ENCODE measurements at places on chromosomes 2 and 18.

DNA sequence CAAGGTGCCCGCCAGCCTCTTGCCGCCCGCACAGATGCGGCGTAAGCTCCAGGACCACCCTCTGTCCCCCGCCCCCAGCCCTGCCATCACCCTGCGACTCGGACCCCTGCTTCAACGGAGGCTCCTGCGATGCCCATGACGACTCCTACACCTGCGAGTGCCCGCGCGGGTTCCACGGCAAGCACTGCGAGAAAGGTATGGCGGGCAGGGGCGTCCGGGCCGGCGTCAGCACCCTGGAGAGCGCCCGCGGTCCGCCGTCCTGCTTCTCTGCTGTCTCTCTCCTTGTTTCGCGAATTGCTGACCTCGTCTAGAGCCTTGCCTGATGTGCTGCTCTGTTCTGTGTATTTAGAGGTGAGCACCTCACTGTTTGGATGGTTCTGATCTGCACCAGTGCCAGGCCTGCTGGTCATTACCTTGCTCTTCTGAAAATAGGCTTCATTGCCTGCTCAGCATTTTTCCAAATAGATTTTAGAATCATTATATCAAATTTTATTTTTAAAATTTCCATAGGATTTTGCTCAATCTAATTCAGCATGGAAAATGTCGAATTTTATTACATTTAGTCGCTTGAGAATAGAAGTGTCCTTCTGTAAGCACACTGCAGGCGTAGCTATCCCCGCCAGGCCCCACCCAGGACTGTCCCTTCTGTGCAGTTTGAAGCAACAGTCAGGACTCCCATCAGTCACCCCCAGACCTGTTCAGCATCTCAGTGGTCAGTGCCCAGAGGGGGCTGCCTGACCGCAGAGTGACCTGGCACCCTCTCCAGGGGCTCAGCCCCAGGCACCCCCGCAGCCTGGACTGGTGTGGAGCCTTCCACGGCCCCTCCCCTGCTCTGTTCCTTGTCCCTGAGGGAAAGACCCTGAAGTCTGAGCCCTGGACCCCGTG lies 51.6 kb downstream of the SNED1 start:
- DNase-seq, result no peak

DNA sequence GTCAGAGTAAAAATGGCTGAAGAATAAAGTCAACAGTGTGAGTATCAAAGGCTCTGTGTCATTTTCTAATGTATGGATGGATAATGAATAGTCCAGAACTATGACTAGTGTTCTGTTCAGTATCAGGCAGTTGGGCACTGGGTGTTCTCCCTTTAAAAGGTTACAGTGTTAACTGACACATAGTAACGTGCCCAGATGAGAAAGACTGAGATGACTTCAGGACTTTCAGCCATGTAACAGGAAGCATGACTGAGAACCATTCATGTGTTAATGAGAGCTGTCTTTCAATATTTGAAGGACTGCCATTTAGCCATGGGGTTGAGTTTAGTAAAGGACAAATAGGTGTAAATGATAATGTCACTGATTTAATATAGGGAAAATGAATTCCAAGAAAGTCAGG lies 187.1 kb downstream of the GULP1 start:
- DNase-seq, result no peak

DNA sequence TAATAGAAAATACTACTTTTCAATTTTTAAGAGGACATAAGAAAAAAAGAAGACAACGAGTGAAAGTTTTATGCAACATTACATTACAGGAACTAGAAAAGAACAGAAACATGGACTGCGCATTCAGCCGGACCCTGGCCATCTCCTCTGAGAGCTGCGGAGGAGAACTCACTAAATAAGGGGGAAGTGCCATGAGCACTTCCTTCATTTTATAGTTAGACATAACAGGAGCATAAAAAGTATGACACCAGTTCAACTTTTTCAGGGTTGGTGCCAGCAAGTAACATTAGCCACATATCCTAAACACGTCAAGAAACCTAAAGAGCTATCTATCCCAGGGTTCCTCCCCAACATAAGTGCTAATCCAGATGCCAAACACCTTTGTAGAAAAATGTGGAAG lies 78.0 kb upstream of the SERTAD2 start:
- no peak for DNase-seq

DNA sequence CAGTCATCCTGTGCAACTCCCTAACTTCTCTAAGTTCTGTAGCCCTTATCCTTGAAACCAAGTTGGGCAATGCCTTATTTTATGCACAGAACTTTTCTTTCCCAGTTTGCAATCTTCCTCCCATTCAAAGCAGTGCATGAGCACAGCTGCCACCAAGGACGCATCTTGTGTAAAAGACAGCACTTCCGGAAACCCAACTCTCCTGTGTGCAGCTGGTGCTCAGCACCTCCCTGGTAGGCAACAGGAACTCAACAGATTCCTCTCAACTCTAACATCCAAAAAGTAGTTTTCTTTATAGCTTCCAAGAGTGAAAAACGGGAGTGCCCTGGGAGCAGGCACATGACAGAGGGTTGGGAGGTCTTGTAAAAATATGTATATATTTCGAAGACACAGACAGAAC lies 2.2 kb downstream of the TMEM18 start:
- DNase-seq, result no peak

DNA sequence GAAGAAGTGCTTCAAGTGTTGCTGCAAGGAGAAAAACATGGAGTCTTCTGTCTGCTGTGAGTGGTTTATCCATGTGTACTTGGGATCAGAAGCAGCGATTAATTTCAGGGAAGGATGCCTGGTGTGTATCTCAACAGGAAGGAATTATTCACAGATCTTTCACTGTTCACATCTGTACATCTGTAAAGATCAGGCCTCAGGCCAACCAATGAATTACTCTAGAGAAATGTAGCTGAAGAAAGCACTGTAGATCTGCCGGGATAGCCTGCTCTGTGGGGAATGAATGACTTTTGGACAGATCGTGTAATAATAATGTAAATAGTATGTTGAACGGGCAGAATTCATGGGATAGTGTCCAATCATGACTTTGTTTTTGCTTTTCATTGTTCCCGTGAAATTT lies 54.0 kb upstream of the SPP2 start:
- no peak for DNase-seq

DNA sequence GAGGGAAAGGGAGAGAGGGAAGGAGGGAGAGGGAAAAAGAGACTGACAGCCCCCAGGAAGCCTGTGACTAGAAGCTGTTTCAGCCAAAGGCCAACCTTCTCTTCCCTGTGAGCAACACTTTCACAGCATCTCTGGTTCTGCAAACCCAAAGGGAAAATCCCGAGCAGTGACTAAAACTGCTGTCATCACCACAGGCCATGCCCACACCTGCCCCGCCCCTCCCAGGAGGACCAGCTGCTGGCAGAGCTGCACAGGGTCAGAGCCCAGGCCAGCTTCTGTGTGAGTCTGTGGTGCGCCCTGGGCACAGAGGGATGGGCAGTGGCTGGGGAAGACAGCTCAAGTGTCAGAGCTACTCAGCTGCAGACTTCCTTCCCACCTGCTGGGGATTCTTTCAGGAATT lies 64.9 kb upstream of the OTOS start:
- peak; percentile 29 for DNase-seq

Measured in activated CD4-positive, alpha-beta T cell treated with anti-CD3 and anti-CD28 coated beads for 24 hours (primary cell).